ENCODE measurements at places on chromosomes 3 and 15.

DNA sequence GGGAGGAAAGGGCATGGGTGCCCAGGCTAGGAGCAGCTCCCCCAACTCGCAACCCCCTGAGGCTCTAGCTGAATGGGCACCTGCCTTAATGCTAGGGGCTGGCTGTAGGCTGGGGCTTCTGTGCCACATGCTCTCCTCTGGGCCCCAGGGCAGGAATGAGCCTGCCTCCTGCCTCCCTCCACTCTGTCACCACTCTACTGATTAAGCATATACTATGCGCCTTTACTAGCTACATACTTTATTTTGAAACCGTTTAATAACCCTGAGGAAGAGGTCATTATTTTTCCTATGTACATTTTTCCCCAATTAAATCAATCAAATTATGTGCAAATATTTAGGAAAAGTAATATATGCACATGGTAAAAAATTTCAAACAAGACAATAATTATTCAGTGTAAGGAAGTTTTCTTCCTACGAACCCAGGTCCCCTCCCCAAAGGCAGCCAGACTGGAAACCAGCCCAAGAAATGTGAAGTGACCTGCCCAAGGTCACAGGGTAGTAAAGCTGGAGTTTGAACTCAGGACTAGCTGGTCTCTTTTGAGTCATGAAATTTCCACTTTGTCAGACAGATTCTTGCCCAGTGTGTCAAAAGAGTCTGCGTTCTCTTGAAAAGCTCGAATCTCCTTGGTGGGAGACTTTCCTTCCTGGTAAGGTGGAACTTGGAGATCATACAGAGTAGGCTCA lies 122.5 kb downstream of the DNAJB8 start:
- DNase-seq = no peak

DNA sequence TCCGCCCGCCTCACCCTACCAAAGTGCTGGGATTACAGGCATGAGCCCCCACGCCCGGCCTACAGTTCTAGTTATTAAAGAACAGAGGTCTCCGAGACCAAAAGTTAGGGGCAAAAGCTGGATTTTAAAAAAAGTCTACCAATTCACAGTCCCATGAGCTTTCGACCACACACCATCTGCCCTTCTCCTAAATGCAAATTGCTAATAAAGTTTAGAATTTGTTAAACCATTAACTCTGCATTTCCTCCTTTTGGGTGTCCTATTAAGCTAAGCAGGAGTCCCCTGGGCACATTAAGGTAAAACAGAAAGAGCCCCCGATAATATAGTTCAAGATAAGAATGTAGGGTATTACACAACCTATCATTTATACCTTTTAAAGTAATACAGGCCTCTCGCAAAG lies 322.7 kb downstream of the FOXP1 start:
- no peak for DNase-seq

DNA sequence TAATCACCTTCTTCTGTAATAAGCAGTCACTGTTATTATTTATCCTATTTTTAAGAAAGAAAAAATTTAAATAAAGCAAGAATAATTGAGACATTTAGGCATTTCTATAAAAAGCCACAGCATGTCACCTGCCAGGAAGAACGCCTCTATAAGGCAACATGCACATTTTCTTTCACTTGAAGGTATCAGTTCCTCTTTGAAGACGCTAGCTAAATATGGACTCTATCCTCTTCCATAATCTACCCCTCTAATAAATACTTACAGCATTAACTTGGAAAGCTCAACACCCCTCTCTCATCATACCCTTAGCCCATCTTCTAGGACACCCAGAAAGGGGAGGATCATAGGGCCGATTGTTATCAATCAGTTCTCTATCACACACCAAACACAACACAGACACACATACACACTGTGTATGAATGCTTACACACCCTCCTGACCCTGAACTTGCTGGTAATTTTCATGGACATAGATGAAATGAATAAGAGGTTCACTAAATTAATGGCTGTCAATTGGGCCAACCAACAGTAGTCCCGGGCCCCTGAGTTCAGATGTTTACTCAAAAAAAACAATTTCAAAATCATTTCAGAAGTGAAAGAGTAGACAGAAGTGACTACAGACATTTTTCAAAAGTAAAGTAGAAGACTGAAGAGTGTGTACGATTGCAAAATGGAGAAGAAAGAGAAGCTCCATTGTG lies 102.5 kb downstream of the ZMAT3 start:
- DNase-seq = no peak

- DNase-seq = peak; percentile 62
Observed at GRCh38 chr3:122055215-122055614, at the start of gene CD86. Gene CD86, plus strand, starts transcription at chr3:122055362. Its CDS starts 128 bp downstream, at chr3:122055490.

DNA sequence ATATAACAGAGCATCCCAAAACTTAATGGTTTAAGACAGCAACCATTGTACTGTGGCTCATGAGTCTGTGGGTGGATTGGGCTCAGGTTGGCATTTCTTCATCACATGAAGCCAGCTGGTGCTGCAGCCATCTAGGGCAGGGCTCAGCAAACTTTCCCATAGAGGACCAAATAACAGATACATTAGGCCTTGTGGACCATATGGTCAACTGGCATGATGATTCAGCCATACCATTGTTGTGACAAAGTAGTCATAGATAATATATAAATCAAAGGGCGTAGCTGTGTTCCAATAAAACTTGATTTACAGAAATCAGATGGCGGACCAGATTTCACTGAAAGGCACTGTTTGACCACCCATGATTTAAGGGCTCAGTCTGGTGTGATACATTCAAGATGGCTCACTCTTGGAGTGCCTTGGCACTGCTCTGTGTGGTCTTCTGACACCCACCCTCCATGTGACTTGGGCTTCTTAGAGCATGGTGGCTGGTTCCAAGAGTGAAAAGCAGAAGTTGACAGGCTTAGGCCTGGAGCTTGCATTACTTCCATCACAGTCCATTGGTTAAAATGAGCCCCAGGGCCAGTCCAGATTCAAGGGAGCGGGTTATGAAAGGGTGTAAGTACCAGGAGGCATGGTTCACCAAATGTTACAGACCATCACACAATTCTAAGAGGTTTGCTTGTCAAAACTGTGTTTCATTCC lies 40.8 kb upstream of the BHLHE40 start:
- no peak for DNase-seq

DNA sequence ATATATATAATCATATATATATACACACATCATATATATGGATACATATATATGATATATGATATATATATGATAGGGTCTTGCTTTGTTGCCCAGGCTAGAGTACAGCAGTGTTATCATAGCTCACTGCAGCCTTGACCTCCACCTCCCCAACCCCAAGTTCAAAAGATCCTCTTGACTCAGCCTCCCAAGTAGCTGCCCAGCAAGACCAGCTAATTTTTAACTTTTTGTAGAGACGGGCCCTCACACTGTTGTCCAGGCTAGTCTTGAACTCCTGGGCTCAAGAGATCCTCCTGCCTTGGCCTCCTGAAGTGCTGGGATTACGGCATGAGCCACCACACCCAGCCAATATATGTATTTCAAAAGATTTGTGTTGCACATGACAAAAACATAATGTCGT lies 83.0 kb downstream of the TBL1XR1 start:
- DNase-seq = no peak

- no peak for DNase-seq
Observed at GRCh38 chr3:107994956-107995715, 95.7 kb downstream of the CD47 start.

DNA sequence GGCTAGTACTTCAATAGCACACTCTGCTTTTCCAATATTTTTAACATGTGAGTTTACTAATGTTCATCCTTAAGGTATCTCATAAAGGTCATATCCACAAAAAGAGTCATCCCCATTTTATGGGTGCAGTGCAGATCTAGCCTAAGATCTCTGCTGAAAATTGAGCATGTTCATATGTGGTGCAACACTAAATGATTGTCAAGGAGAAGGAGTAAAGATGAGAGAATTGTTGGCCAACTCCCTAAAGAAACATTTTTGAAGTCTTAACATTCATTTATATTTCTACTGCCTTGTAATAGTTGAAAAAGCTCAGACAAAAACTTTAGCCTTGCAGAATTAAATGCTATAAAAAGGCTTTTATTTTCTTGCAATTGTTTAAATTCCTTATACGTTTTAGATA lies 1159.6 kb downstream of the TBL1XR1 start:
- no peak for DNase-seq

DNA sequence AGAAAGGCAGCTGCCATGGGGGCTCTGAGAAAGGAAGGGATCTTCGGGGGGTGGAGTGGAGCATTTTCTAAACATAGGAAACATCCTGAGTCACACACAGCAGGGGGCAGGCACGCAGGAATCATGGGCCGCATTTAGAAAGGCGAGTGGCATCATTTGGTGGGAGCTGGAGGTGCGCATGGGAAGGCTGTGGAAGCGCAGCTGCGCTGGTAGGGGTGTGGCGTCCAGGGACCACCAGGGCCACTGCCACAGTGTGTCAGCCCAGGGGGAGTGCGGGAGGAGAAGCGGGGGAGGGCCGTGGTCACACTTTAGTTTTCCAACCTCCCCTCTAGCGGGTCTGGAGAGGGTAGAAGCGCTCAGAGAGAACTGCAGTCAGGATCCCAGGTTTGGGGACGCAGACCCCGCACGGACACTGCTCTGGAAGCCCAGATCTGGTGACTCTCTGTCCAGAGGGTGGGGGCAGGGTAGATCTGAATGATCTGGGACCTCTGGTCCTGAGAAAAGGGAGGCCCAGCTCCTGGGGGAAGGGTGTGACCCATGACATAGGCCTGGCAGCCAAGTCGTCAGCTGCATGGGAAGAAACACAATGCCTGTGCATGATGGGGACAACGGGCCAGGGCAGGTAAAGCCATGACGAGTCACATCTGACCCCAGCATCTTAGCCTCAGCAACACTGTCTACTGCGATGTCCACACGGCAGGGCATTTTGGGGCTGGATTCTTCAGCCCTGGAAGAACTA lies 88.0 kb upstream of the IQSEC1 start:
- no peak for DNase-seq

- DNase-seq = no peak
Observed at GRCh38 chr3:128317101-128317697, 149.5 kb downstream of the DNAJB8 start.

GRCh38 chr3:72152551-72153476 lies 367.9 kb upstream of the PROK2 start:
- no peak for DNase-seq
